ENCODE measurements at places on chromosomes 3 and 15.

DNA sequence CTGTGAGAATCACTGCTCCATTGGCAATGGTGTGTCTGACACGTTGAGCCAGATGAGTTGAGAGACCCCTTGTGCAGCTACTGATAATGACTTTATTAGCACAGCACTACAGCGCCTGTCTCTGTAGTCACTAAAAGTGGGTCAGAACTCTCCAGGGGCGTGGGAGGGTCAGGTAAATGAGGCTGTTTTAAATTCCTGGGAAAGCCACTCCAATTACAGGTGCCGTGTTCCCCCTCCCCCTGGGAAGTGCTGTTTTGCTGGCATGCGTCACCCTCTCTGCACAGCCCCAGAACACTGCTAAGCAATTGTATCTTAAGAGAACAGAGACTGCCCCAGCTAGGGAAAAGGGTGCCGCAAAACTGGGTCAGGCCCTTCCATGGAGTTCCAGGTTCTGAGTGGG, 21.5 kb upstream of the CPNE9 start:
- DNase-seq, result no peak

- DNase-seq, result peak; percentile 76
Observed at GRCh38 chr15:101105059-101105891, 146.6 kb downstream of the CHSY1 start.

DNA sequence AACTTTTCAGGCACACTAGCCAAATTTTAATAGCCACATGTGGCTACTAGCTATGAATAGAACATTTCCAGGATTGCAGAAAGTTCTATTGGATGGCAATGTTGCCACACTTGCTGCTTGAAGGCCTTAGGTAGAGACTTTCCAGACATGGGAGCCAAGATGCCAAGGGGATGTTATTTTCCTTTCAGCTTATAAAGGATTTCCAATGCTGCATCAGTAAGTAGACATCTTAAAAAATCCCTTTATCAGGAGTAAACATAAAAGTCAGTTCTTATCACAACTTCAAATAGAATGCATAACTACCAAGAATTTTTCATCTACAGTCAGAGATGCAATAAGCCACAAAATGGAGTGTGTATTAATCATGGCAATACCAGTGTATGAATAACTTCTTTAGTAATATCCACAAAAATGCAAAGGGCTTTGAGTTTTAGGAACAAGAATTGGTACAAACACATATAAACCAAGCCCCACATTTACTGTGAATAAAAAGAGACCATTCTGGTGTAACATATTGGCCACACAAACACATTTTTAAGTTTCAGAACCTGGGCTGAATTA, 457.1 kb upstream of the ADAMTS9 start:
- DNase-seq, result no peak

GRCh38 chr3:151890721-151891141, 17.3 kb downstream of the SUCNR1 start:
- DNase-seq, result no peak

GRCh38 chr3:125990253-125990970, 21.4 kb downstream of the ROPN1B start:
- DNase-seq, result peak; percentile 96

- peak; percentile 66 for DNase-seq
Observed at GRCh38 chr15:57654153-57654852, 52.2 kb upstream of the POLR2M start.

GRCh38 chr15:55289011-55289745, 435 bp downstream of the RAB27A start:
- DNase-seq, result peak; percentile 78

GRCh38 chr3:52004163-52004787, 8.6 kb upstream of the RPL29 start:
- DNase-seq, result peak; percentile 90

DNA sequence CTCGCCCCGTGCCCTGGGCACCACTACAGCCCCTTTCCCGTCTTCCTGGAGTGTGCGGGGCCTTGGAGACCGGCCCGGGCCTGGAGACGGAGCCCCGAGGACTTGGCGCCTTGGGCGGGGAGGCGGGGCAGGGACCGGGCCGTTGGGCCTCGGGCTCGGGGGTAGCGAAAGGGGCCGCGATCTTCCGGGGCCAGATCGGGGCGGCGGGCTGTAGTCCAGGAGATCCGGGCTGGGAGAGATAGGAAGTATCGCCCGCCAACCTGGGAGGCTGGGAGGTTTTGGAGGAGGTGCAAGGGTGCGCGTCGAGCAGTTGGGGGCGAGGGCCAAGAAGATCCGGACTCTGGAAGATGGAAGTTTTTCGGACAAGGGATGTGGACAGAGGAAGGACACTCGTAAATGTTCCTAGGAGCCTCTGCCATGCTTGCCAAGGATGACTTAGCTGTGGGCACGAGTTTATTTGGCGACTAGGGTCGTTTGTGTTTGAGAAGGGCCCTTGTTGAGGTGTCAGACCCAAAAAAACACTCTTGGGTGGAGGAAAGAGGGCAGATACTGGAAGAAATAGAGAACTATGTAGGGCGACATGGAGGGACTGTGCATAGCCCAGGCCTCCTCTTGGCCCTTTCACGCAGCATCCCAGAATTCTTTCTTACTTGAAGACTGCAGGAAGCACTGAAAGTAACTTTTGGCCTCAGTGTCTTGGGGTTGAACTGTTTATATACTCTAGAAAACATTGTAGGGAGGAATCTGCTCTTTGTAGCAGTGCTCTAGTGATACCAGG, 712 bp downstream of the RTF1 start:
- no peak for DNase-seq

GRCh38 chr3:16686679-16687078, 81.5 kb upstream of the DAZL start:
- DNase-seq, result no peak

DNA sequence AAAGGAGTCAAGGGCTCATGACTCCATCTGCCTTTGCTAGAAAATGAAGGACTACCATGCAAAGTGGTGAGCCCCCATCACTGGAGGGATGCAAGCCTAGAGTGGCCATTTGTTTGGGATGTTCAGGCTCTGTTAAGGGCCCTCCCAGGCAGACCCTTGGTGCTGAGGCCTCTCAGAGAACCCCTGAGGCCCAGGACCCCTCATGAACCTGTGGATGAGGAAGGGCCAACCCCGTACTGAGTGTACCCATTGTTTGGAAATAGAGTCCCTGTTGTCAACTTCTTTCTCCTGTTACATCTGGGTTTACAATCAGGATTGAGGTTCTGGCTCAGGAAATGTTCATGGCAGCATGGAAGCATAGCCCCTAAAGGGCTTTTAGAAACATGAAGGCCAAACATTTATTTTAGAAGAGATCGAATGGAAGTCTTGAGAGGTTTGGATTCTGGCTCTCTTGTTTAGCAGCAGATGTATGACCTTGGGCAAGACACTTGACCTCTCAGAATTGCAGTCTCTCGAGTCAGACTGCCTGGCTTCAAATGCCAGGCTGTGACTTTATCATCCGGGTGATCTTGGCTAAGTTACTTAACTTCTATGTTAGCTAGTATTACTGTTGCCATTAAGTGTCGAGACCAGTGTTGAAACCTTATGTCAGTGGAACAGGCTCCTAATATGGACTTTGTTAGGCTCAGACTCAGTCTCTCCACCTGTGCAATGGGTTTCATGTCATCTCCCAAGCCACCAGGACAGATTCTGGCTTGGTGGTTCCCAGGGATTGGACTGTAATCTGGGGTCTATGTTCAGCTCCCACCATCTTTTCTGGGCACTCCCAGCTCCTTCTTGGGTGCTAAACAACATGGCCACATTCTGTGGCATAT, 12.4 kb downstream of the ITGA11 start:
- DNase-seq, result no peak

- DNase-seq, result no peak
Observed at GRCh38 chr3:164351131-164351530, 727.2 kb downstream of the SI start.

- DNase-seq, result no peak
Observed at GRCh38 chr3:116056280-116056679, 389.0 kb downstream of the LSAMP start.

DNA sequence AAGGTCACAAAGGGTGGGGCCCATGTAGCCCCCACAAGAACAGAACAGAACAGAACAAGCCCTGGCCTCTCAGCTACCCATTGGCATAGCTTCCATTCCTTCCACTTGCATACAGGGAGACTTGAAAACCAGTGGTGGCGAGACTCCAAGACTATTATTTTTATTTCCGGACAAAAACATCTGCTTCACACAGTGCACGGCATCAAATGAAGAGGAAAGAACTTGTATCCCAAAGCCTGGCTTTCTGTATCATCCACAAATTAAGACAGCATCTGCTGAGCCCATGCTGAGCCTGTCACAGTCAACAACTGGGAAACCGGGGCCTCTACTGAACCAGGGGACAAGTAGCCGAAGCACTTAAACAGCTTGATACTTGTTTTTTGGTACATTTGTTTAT, 56.0 kb downstream of the CLEC3B start:
- DNase-seq, result peak; percentile 44

GRCh38 chr3:29207427-29207826, 73.4 kb upstream of the RBMS3 start:
- DNase-seq, result no peak

DNA sequence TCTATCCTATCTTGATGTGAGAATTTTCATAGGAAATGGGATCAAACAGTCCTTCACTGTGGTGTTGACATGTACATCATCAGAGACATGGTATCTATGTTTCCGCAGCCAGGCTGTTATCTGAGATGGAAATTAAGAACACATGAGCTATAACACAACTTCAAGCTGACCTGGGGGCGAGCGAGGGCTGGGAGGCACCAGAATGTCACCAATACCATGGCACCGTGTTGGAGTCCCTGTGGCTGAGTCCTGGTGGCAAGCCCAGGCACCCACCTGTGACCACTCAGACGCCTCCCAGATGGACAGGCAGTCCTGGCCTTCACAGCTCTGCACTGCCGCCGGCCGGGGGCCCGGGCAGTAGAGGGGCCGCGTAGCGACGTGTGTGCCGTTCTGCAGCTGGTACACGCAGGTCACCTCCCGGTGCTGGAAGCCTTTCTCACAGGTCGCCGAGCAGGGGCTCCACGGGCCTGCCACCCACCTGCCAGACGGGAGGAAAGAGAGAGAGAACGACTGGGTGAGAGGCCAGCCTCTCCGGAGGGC, 263.9 kb upstream of the LYSMD4 start:
- DNase-seq, result no peak

DNA sequence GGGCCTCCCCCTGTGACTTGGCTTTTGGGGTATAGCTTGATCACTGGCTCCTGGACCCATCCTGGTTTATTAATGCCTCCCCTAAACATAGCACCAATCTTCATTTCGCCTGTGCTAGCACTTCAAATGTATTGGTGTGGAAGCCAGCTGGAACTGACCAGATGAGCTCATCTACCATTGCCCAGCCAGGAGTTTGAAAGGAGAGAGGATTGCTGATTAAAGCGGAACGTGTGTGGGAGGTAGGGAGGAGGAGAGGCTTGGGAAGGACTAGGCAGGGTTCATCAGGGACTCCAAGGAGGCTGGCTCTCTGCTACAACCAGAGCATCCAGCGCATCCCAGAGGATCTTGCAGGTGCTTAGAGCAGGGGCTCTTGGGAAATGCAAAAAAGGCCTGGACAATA, 34.4 kb upstream of the TLE3 start:
- DNase-seq, result no peak
